ENCODE measurements at places on chromosomes 11 and 22. TPM values are rescaled to one million over a fixed set of nuclear protein-coding genes. Genes with fewer than 3 reads are reported as not detected.

DNA sequence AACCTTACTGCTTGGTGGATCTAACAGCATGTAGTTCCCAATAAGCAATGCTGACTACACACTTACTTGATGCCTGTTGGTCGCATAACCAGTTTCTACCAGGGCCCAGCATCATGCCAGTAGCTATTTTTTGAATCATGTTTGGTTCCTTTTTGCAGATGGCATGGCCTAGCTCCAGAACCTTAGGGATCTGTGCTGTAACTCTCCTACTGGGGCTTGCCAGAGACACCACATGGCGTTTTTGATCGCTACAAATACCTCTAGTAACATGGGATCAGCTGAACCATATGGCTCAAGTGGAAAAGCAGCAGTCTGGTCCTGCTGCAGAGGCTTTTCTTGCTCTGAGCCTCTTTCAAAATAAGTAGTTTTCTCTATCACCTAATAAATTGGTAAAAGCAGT lies 654.6 kb upstream of the API5 start:
- no peaks in the 10 kb centered on the region for H3K27me3 ChIP-seq
- no peak overlapping the region for H3K4me3 ChIP-seq
- no peaks in the 10 kb centered on the region for H3K4me1 ChIP-seq
- H3K36me3 ChIP-seq = no peaks in the 10 kb centered on the region
- DNase-seq = no peak

GRCh38 chr11:71563406-71563805 lies 2.0 kb upstream of the KRTAP5-10 start:
- H3K4me3 ChIP-seq = no peak overlapping the region
- H3K27ac ChIP-seq = no peak overlapping the region
- DNase-seq = peak; percentile 22
- no peaks in the 10 kb centered on the region for H3K4me1 ChIP-seq

Gene CALCA
- total RNA-seq = not detected

- H3K27me3 ChIP-seq = no peaks in the 10 kb centered on the region
- H3K4me3 ChIP-seq = no peak overlapping the region
- no peaks in the 10 kb centered on the region for H3K36me3 ChIP-seq
- no peak for DNase-seq
- H3K27ac ChIP-seq = no peak overlapping the region
Measured at GRCh38 chr11:129590030-129590752, 214.5 kb downstream of the BARX2 start.

DNA sequence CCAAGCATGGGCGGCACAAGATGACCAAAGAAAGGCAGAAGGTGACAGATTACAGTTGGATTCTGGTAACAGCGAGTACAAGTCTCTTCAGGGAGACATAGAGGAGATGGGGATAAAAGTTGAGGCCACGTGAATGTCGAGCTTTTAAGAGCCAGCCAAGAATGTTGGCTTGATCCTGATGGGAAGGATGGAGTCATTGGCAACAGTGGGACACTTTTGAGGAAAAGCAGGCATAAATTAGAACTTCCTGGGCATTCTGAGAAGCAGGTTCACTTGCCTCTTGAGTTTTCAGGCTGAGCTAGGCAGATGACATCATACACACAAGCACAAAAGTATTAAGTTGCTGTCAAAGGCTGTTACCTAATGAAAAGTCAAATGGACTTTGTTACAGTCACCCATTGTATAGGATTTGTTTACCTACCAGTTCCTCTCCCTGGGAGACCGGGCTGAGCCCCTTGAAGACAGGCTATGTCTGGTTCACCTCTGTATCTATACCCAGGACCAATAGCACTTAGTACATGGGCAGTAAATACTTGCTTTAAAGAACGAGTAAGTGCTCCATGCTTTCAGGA lies 41.1 kb downstream of the TNRC6B start:
- no peaks in the 10 kb centered on the region for H3K27me3 ChIP-seq
- no peak overlapping the region for H3K4me3 ChIP-seq
- DNase-seq = no peak
- peaks cover 5% of the 10 kb centered on the region for H3K36me3 ChIP-seq

- no peak overlapping the region for H3K4me3 ChIP-seq
- H3K27ac ChIP-seq = no peak overlapping the region
- peaks cover 10% of the 10 kb centered on the region for H3K4me1 ChIP-seq
- H3K27me3 ChIP-seq = no peaks in the 10 kb centered on the region
- DNase-seq = no peak
Measured at GRCh38 chr11:1481861-1482441, 4.6 kb downstream of the MOB2 start.

- peaks cover 6% of the 10 kb centered on the region for H3K4me1 ChIP-seq
- no peak for DNase-seq
- H3K27me3 ChIP-seq = peaks cover 56% of the 10 kb centered on the region
- no peak within 1 kb of the TSS for H3K4me3 ChIP-seq
- H3K36me3 ChIP-seq = no peaks in the 10 kb centered on the region
Measured at GRCh38 chr11:69703768-69704507, at the start of gene FGF19. Gene FGF19, minus strand, starts transcription at chr11:69704022. Its CDS starts 146 bp downstream, at chr11:69703876.

DNA sequence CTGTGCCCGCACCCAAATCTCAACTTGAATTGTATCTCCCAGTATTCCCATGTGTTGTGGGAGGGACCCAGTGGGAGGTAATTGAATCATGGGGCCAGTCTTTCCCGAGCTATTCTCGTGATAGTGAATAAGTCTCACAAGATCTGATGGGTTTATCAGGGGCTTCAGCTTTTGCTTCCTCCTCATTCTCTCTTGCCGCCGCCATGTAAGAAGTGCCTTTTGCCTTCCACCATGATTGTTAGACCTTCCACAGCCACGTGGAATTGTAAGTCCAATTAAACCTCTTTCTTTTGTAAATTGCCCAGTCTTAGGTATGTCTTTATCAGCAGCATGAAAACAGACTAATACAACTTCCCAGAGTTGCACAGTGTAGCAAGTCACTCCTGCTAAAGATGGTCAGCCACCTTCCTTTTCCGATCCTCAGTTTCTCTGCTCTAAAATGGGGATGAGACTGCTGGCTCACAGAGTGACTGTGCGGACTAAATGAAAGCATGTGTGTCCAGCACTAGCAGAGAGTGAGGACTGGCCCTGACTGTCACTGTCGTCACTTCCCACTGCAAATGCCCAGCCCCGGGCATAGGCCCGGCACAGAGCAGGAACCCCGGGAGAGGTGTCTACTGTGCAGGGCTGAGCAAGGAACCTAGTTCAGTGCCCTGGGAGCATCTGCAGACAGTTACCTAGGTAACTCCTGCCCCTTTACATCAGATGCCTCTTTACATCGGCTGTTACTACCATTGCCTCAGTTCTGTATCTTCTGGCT lies 9.5 kb downstream of the TSKU start:
- H3K36me3 ChIP-seq = no peaks in the 10 kb centered on the region
- H3K4me1 ChIP-seq = no peaks in the 10 kb centered on the region
- DNase-seq = no peak
- H3K4me3 ChIP-seq = no peak overlapping the region
- H3K27me3 ChIP-seq = peaks cover 12% of the 10 kb centered on the region

- no peak for DNase-seq
- no peaks in the 10 kb centered on the region for H3K27me3 ChIP-seq
- no peak overlapping the region for H3K27ac ChIP-seq
- H3K4me3 ChIP-seq = no peak overlapping the region
- H3K36me3 ChIP-seq = peaks cover 71% of the 10 kb centered on the region
- H3K4me1 ChIP-seq = peaks cover 35% of the 10 kb centered on the region
Measured at GRCh38 chr11:12240677-12241076, 130.3 kb downstream of the MICAL2 start.

- no peaks in the 10 kb centered on the region for H3K36me3 ChIP-seq
- no peaks in the 10 kb centered on the region for H3K4me1 ChIP-seq
- no peaks in the 10 kb centered on the region for H3K27me3 ChIP-seq
- H3K27ac ChIP-seq = no peak overlapping the region
Measured at GRCh38 chr11:22808571-22809197, 20.9 kb downstream of the SVIP start.

Gene ANO1
- total RNA-seq = not detected

Gene MPZL3
- total RNA-seq = 34.0 TPM

- H3K4me3 ChIP-seq = no peak overlapping the region
- no peaks in the 10 kb centered on the region for H3K27me3 ChIP-seq
- no peak for DNase-seq
Measured at GRCh38 chr11:104652996-104653395, 245.3 kb downstream of the CASP12 start.

DNA sequence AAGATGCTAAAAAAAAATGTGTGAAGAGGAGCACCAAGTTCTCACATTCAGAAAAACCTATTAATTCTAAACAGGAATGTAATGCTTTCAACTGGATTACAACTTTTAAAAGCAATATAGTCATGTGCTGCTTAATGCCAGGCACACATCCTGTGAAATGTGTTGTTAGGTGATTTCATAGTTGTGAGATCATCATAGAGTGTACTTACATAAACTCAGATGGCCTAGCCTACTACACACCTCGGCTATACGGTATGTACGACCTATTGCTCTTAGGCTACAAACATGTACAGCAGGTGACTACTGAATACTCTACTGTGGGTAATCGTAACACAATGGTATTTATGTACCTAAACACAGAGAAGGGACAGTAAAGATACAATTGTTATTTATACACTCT lies 142.3 kb downstream of the RBFOX2 start:
- H3K4me3 ChIP-seq = no peak overlapping the region
- no peak overlapping the region for H3K27ac ChIP-seq

DNA sequence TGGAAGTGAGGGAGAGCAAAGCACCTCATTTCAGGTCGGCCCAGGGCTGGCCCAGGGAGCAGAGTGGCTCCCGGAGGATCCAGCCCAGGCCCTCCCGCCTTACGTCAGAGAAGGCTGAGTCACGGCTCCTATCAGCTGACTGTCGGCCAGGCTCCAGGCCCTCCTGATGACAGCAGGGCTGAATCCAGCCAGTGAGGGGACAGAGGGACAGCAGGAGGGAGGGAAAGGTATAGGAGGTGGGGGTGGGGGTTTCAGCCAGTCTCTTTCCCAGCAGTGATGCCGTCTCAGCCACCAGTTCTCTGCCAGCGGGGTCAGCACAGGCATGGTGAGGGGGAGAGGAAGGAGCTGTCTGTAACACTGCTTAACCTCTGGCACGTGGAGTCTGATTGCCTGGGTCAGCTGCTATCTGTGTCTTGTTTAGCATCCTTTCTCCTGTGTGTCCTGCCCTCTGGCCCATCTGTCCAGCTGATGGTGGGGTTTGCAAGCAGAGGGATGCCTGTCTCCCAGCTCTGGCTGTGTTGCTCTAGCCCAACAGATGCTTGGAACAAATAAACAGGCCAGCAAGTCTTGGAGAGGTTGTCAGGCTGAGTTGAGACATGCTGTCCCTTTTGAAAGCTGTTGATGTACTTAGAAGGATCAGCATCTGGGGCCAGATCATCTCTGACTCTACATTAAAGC lies 74.0 kb downstream of the ADAMTS15 start:
- H3K27ac ChIP-seq = no peak overlapping the region
- no peak overlapping the region for H3K4me3 ChIP-seq
- H3K36me3 ChIP-seq = no peaks in the 10 kb centered on the region
- no peaks in the 10 kb centered on the region for H3K4me1 ChIP-seq

GRCh38 chr22:47205554-47205953 lies 443.1 kb downstream of the TBC1D22A start:
- no peaks in the 10 kb centered on the region for H3K27me3 ChIP-seq
- H3K4me1 ChIP-seq = no peaks in the 10 kb centered on the region
- no peak overlapping the region for H3K27ac ChIP-seq
- H3K36me3 ChIP-seq = no peaks in the 10 kb centered on the region
- peak; percentile 12 for DNase-seq

Gene SERPING1
- 0.93 TPM for total RNA-seq

GRCh38 chr11:110028921-110029320 lies 64.3 kb upstream of the ZC3H12C start:
- no peaks in the 10 kb centered on the region for H3K4me1 ChIP-seq
- no peak overlapping the region for H3K4me3 ChIP-seq
- no peak overlapping the region for H3K27ac ChIP-seq
- peaks cover 2% of the 10 kb centered on the region for H3K27me3 ChIP-seq
- no peak for DNase-seq

DNA sequence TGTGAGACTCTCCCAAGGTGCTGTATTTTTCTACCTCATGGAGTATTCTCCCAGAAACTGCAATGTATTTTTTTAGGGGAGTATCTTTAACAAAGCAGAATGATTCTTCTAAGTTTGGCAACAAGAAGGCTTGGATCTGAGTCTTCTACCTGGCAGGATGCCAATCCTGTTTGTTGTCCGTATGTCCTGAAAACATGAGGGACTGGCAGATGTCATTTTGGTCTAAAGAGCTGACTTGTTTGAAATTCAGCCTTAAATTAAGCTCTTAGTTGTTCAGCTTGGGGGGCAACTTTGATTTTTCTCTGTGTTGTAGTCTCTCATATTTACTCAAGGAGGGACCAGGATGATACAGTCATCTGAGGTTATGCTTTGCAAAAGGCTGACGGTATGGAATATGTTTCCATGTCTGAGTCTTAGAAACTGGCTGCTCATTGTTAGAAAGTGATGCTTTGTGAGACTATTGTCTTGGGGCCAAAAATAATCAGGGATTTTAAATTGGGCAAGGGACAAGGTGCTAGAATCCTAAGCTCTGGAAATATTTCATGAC lies 9.3 kb downstream of the MRPL16 start:
- no peak for DNase-seq
- peaks cover 60% of the 10 kb centered on the region for H3K36me3 ChIP-seq
- H3K27me3 ChIP-seq = no peaks in the 10 kb centered on the region
- H3K4me1 ChIP-seq = peaks cover 26% of the 10 kb centered on the region

DNA sequence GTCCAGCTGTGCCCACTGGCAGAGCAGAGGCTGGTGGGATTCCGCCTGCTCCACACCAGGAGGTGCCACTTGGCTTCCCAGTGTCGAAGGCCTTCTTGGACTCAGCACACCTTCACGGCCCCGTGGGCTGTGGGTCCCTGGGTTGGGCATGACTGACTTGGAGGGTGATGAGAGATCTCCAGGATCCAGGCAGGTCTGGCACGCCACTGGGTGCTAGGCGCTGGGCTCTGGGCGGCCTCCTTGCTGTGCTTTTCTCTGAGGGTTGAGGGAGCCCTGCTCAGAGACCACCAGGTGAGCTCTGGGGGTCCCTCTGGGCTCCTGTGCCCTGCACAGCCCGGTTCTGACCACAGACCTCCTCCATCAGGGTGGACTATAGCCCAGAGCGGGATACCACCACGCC lies 12.3 kb downstream of the LRP5 start:
- H3K36me3 ChIP-seq = no peaks in the 10 kb centered on the region
- H3K4me1 ChIP-seq = peaks cover 20% of the 10 kb centered on the region
- no peak for DNase-seq
- H3K4me3 ChIP-seq = no peak overlapping the region

- H3K4me1 ChIP-seq = no peaks in the 10 kb centered on the region
- H3K27me3 ChIP-seq = no peaks in the 10 kb centered on the region
- DNase-seq = no peak
- no peaks in the 10 kb centered on the region for H3K36me3 ChIP-seq
- H3K4me3 ChIP-seq = no peak overlapping the region
Measured at GRCh38 chr11:103676413-103676812, 360.0 kb upstream of the DDI1 start.

All from activated CD4-positive, alpha-beta memory T cell treated with anti-CD3 and anti-CD28 coated beads, Interleukin-2, amount 10 ng/mL, durations not matched to agents 7 days and 5 days (primary cell).